ENCODE measurements at places on chromosomes 5 and 9. TPM values are rescaled to one million over a fixed set of nuclear protein-coding genes. Genes with fewer than 3 reads are reported as not detected.

DNA sequence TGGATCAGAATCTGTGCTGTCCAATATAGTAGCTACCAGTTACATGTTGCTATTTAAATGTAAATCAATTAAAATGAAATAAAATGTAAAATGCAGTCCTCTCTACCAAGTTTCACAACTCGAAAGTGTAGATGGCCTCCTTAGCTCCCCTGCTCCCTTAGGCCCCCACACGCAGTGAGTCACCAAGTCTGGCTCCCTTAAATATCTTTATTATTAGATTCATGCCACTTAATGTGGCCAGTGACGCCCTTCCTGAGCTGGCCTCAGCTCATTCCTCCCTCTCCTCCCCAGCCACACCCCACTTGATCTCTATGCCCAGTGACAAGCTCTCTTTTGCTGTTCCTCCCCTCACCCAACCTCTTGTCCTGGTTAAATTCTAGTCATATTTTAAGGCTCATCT is 88.4 kb upstream of the DNAH5 start:
- no peak for DNase-seq
- H3K27ac ChIP-seq, result no peak overlapping the region
- peaks cover 9% of the 10 kb centered on the region for H3K4me1 ChIP-seq
- no peaks in the 10 kb centered on the region for H3K36me3 ChIP-seq

- no peaks in the 10 kb centered on the region for H3K36me3 ChIP-seq
- H3K27ac ChIP-seq, result no peak overlapping the region
- no peak overlapping the region for H3K4me3 ChIP-seq
- peaks cover 2% of the 10 kb centered on the region for H3K27me3 ChIP-seq
- DNase-seq, result no peak
- no peaks in the 10 kb centered on the region for H3K4me1 ChIP-seq
These were observed 617.5 kb upstream of the GRIN3A start for GRCh38 chr9:102355982-102356381.

GRCh38 chr5:155772009-155772662 is 554.8 kb upstream of the SGCD start:
- H3K27ac ChIP-seq, result peak overlapping the region; percentile 37
- DNase-seq, result no peak
- peak overlapping the region; percentile 19 for H3K4me3 ChIP-seq
- H3K4me1 ChIP-seq, result peaks cover 59% of the 10 kb centered on the region
- peaks cover 4% of the 10 kb centered on the region for H3K36me3 ChIP-seq

- H3K27me3 ChIP-seq, result peaks cover 3% of the 10 kb centered on the region
- no peaks in the 10 kb centered on the region for H3K4me1 ChIP-seq
- no peak overlapping the region for H3K4me3 ChIP-seq
- H3K27ac ChIP-seq, result no peak overlapping the region
- no peaks in the 10 kb centered on the region for H3K36me3 ChIP-seq
These were observed 228.3 kb downstream of the CACNA1B start for GRCh38 chr9:138105561-138106505.

DNA sequence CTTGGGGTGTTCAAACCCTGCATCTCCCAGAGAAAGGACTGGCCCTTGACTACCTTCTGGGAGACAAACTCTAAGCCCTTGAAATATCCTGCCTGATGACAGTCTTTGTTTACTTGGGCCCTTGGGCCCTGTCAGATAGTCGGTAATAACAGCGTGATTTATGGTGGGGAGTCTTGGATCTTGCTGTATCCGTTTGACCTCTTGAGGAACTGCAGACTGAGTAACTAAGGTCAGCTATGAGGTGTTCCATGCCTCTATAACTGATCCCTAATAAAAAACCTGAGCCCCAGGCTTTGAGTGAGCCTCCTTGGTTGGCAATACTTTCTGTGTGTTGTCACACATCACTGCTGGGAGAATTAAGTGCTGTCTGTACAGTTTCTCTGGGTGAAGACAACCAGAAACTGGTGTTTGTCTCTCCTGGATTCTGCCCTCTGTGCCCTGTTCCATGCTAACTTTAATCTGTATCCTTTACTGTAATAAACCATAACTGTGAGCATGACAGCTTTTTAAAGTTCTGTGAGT is 56.2 kb upstream of the ANKRD33B start:
- no peak overlapping the region for H3K27ac ChIP-seq
- H3K4me3 ChIP-seq, result no peak overlapping the region
- no peaks in the 10 kb centered on the region for H3K36me3 ChIP-seq
- no peaks in the 10 kb centered on the region for H3K4me1 ChIP-seq
- no peak for DNase-seq
- H3K27me3 ChIP-seq, result peaks cover 2% of the 10 kb centered on the region

DNA sequence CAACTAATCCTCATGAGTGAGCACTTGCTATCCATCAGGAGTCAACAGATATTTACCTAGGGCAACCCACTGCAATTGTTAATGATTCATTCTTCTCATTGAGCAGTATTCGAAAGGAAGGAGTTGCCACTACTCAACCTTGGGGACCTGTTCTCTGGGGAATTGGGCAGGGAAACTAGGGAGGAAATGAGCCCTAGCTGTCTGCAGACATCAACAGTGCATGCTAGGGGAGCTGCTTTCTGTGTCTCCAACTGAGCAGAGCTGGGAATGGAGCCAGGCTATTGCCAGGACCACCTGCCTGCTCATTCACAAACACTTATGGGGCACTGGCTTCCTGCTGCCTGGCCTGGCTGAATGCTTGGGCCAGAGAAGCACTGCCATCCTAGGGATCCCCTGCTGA is 183.4 kb downstream of the TMEM38B start:
- peaks cover 7% of the 10 kb centered on the region for H3K4me1 ChIP-seq
- H3K27me3 ChIP-seq, result peaks cover 2% of the 10 kb centered on the region
- H3K4me3 ChIP-seq, result no peak overlapping the region
- no peak overlapping the region for H3K27ac ChIP-seq
- H3K36me3 ChIP-seq, result no peaks in the 10 kb centered on the region

DNA sequence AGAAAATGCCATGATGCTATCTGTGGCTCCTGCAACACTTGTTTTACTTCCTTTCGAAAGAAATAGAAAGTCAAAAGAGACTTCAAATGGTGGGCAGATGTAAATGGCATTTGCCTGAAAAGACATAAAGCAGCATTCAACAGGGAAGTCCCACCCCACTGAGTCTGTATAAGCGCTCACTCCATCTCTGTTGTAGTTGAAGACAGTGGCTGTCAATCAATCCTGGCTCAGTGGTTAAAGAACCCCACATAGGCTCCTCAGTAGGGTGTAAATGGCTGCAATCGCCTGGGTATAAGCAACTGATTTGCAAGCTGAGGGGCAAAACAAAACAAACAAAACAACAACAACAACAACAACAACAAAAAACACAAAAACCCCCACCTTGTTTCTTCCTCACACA is 158.7 kb downstream of the EFNA5 start:
- H3K27ac ChIP-seq, result peak overlapping the region; percentile 5
- peaks cover 5% of the 10 kb centered on the region for H3K4me1 ChIP-seq
- peaks cover 1% of the 10 kb centered on the region for H3K27me3 ChIP-seq
- no peak overlapping the region for H3K4me3 ChIP-seq
- no peak for DNase-seq
- no peaks in the 10 kb centered on the region for H3K36me3 ChIP-seq

DNA sequence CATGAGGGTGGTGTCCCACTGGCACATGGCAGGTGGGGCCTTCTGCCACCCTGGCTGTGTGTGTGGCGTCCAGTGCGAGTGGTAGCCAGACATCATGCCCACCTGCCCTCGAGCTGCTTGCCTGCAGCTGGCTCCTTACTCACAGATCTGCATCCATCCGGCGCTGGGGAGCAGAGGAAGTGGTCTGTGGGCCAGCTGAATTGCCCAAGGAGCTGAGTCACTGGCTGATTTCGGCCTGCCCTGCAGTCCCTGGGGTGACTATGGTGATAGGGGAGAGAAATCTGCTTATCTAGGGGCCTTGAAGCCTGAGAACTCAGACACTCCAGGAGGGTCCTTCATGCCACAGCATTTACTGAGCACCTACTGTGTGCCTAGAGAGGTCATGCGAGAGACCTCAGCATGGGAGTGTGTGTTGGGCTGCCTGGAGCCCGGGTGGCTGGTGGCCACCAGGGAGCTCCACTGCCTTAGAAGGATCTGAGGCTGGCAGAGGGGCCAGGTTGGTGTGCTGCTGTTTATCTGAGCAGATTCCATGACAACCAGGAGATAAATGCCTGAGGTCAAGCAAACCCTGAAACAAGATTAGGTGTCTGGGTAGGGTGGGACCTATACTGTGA is 57.1 kb downstream of the SLC22A5 start:
- H3K36me3 ChIP-seq, result peaks cover 22% of the 10 kb centered on the region
- peaks cover 100% of the 10 kb centered on the region for H3K4me1 ChIP-seq
- H3K27me3 ChIP-seq, result peaks cover 17% of the 10 kb centered on the region
- peak overlapping the region; percentile 78 for H3K4me3 ChIP-seq
- peak overlapping the region; percentile 98 for H3K27ac ChIP-seq
- peak; percentile 84 for DNase-seq

DNA sequence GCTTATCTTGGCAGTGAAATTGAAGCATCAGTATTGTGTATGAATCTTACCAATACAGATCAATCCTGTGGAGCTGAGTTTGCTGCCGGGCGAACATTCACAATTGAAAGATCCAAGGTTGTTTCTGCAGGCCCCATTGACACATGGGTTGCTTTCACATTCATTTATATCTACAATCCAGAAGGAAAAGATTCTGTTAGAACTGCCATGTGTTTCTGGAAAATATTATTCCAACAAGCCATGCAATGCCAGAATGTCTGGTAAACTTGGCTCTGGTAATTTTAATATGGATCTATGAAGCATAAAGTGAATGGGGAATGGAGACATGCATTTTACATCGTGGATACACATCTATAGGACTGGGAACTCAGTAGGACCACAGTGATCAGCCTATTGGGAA is 180.8 kb downstream of the FBN2 start:
- no peak overlapping the region for H3K27ac ChIP-seq
- no peaks in the 10 kb centered on the region for H3K4me1 ChIP-seq

DNA sequence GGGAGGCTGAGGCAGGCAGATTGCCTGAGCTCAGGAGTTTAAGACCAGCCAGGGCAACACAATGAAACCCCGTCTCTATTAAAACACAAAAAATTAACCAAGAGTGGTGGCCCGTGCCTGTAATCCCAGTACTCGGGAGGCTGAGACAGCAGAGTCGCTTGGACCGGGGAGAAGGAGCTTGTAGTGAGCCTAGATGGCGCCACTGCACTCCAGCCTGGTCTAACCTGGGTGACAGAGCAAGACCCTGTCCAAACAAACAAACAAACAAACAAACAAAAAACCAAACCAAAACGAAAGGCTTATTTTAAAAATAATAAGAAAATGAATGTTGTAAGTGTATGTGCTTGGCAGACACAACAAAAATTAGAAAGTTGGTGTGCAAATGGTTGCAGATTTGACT is 536.3 kb upstream of the PTPRD start:
- H3K36me3 ChIP-seq, result no peaks in the 10 kb centered on the region
- no peaks in the 10 kb centered on the region for H3K4me1 ChIP-seq
- no peak overlapping the region for H3K27ac ChIP-seq
- H3K4me3 ChIP-seq, result no peak overlapping the region
- no peaks in the 10 kb centered on the region for H3K27me3 ChIP-seq
- DNase-seq, result no peak

Gene SLC34A3
- polyA plus RNA-seq, result not detected

Gene WNT8A
- polyA plus RNA-seq, result not detected
